ENCODE measurements at places on chromosomes 7 and 10.

GRCh38 chr10:116278846-116279245 lies 5.8 kb upstream of the GFRA1 start:
- no peak for DNase-seq

- no peak for DNase-seq
Measured at GRCh38 chr10:63491588-63492316, 26.0 kb upstream of the JMJD1C start.

DNA sequence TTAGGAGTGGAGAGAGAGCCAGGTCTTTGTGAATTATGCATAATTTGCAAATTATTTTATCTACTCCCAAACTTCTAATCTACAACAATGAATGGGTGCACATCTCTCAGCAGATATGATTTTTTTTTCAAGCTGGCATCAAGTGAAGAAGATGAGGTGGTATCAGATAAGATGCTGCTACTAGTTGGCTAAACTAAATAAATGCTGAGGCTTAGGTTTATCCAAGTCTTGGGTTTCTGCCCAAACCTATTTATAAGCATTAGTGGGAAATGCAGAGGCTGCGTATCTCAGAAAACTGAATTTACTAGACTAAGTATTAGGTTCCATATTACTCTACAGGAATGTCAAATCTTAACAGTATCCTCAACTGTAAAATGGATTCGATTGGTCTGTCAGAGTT lies 703.0 kb upstream of the CELF2 start:
- no peak for DNase-seq

DNA sequence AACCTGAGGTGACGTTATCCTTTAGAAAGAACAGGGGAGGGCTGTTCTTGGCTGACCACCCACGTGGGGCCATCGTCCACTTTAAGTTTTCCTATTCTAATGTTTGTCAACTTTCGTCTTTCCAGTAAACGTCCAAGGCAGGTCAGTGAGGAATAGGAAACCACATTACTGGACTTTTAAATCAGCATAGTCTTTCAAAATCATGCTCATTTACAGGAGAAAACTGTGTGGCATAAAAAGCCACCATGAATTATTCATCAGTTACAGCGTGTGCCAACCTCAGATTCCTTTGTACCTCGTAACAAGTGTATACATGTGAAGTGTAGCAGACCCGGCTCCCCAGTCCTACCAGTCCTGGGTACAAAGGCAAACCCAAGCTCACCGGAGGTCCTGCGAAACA lies 25.1 kb upstream of the ABLIM1 start:
- no peak for DNase-seq

GRCh38 chr10:124748953-124749645 lies 4.9 kb upstream of the FAM53B start:
- DNase-seq, result no peak

DNA sequence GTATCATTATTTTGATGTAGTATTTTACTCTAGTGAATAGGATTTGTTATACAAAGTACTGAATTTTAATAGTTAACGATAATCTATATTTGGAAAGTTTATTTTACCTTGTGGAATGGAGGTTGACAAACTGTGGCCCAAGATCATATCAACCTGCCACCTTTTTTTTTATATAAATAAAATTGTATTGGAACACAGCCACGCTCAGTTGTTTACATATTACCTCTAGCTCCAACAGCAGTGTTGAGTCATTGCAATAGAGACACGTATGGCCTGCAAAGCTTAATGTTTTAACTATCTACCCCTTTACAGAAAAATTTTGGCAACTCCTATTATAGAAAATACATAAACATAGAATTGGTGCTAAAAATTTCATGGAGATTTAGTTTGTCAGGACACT lies 239.3 kb downstream of the THSD7A start:
- no peak for DNase-seq

Data from T-helper 2 cell (primary cell).